Smooth muscle cell of the umbilical artery (primary cell): ENCODE measurements at places on chromosomes 13 and 19. TPM values are rescaled to one million over a fixed set of nuclear protein-coding genes. Genes with fewer than 3 reads are reported as not detected.

WDR88 gene
- not detected in 2 replicates for total RNA-seq

RGL3 gene
- 0.30 TPM in 1 of 2 replicates, not detected in the other for total RNA-seq

PRR19 gene
- 0.37 TPM in 1 of 2 replicates, not detected in the other for total RNA-seq

DAND5 gene
- not detected in 2 replicates for total RNA-seq

LRRC25 gene
- total RNA-seq = not detected in 2 replicates

HOMER3 gene
- 53.3 and 55.2 TPM in 2 replicates for total RNA-seq

SLC25A23 gene
- 53.7 and 113 TPM in 2 replicates for total RNA-seq

TMEM91 gene
- 5.0 and 9.8 TPM in 2 replicates for total RNA-seq

TEX101 gene
- not detected in 2 replicates for total RNA-seq

NANOS2 gene
- total RNA-seq = not detected in 2 replicates

HSPB6 gene
- 77.2 and 141 TPM in 2 replicates for total RNA-seq

SMAD9 gene
- total RNA-seq = 4.1 and 5.9 TPM in 2 replicates

NCR1 gene
- not detected in 2 replicates for total RNA-seq

KLK2 gene
- total RNA-seq = not detected in 2 replicates

ZNF534 gene
- total RNA-seq = not detected in 2 replicates

KCNC3 gene
- under 0.01 and 0.14 TPM in 2 replicates for total RNA-seq

STOML3 gene
- total RNA-seq = not detected in 2 replicates

ZNF813 gene
- 4.2 and 4.5 TPM in 2 replicates for total RNA-seq

SOX21 gene
- not detected in 2 replicates for total RNA-seq

POU4F1 gene
- not detected in 2 replicates for total RNA-seq

PDX1 gene
- not detected in 2 replicates for total RNA-seq
